Esophagus squamous epithelium (tissue), 5 donors: ENCODE measurements at places on chromosomes 6 and 20.

GRCh38 chr6:162688751-162689345 lies 38.7 kb downstream of the PRKN start:
- no peak for DNase-seq

GRCh38 chr6:16901782-16902181 lies 140.5 kb upstream of the ATXN1 start:
- no peak for DNase-seq

- no peak for DNase-seq
These were observed 100.6 kb upstream of the DUSP22 start for GRCh38 chr6:191487-192312.

- no peak for DNase-seq
These were observed 232.3 kb upstream of the FKBP1C start for GRCh38 chr6:62978920-62979319.

- DNase-seq = no peak
These were observed 7.2 kb downstream of the C20orf202 start for GRCh38 chr20:1210501-1210900.

- DNase-seq = no peak
These were observed 134.9 kb upstream of the HSF2 start for GRCh38 chr6:122264557-122264956.

GRCh38 chr6:162056745-162057144 lies 670.8 kb downstream of the PRKN start:
- DNase-seq = no peak

GRCh38 chr20:31695849-31696804 lies 26.5 kb downstream of the BCL2L1 start:
- no peak for DNase-seq

- DNase-seq = no peak
These were observed 140.0 kb upstream of the RNF217 start for GRCh38 chr6:124822204-124822613.

- no peak for DNase-seq
These were observed 3.2 kb downstream of the PCMT1 start for GRCh38 chr6:149752600-149753373.

- no peak for DNase-seq
These were observed 43.2 kb downstream of the PREP start for GRCh38 chr6:105359419-105360370.

DNA sequence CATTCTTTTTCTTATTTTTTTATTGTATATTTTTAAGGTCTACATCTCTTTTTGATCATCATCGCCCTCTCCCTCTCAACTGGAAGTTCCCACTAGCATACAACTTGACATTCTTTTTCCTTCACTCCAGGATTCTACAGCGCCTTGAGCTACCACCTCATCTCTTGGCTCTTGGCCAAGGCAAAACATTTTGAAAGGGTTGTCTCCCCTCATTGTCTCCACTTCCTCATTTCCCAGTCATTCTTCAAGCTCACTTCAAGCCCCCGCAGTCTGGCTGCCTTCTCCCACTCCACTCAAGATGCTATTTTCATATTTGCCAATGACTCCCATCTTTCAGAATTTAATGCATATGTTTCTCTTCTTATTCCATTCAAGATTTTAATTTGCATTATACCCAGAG lies 63.0 kb downstream of the OPN5 start:
- DNase-seq = no peak

DNA sequence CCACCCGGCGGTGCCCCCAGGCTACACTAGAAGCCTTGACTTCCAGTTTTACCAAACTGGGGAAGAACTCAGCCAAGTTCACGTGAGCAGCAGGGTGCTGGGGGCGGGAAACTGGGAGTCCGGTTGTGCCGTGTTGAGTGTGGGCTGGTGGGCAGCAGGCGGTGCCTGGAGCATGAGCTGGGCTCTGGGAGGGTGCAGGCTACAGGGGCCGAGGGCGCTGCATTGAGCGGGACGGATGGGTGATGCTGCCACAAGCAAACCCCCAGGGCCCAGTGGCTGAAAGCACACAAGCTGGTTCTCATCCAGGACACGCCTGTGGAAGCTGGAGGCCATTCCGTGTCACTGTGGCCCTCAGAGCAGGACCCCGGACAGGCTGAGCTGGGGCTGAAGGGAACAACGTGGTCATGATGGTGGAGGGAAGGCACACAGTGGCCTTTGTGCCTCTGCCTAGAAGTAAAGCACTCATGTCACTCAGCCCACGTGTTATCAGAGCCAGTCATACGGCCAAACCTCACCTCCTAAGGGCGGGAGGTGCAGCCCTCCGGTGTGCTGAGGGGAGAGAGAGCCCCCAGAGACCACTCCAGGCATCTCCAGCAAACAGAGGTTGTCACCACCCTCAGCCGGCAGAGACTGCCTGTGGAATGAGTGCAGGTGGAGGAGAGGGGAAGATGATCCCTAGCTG lies 29.5 kb downstream of the RBM38 start:
- DNase-seq = no peak

- DNase-seq = no peak
These were observed 143.3 kb upstream of the HDDC2 start for GRCh38 chr6:125445054-125445453.

DNA sequence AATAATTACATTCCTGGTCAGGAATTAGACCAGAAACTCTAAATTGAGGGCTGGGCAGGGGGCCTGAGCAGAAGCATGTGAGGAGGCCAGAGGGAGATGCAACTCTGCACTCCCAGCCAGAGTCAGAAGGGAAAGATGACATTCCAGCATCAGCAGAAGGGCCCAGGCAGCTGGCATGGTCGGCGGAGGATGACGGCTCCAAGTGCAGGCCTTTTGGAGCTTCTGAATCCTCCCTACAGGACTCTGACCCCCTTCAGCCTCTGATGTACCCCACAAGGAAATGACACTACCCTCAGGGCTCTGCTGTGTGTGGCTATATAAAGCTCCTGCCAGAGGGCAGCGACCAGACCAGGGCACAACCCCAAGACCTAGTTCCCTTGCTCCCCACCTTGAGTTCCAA lies 1.9 kb downstream of the LRFN2 start:
- DNase-seq = no peak

GRCh38 chr20:17543531-17544131 lies 12.5 kb upstream of the BFSP1 start:
- no peak for DNase-seq

DNA sequence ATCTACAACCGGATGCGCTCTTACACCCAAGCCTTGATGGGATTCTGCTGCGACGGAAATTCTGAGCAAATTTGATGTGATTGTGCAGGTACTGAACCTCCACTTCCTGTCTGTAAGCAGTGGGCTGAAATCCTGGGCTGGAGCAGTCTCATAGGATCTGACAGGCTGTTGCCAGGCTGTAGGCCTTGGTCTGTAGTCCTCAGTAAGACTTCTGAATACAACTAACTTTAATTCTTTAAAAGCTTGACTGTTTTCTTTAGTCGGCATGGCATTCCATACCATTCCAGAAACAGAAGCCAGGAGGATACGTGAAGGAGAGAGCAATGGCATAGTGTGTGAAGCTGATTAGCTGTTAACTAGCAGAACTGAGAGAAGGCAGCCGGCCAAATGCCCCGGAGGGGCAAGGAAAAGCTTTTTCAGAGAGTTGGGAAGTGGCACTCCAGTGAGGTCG lies 68.3 kb downstream of the ADTRP start:
- no peak for DNase-seq

- DNase-seq = no peak
These were observed 12.4 kb downstream of the GABBR1 start for GRCh38 chr6:29620630-29621029.

DNA sequence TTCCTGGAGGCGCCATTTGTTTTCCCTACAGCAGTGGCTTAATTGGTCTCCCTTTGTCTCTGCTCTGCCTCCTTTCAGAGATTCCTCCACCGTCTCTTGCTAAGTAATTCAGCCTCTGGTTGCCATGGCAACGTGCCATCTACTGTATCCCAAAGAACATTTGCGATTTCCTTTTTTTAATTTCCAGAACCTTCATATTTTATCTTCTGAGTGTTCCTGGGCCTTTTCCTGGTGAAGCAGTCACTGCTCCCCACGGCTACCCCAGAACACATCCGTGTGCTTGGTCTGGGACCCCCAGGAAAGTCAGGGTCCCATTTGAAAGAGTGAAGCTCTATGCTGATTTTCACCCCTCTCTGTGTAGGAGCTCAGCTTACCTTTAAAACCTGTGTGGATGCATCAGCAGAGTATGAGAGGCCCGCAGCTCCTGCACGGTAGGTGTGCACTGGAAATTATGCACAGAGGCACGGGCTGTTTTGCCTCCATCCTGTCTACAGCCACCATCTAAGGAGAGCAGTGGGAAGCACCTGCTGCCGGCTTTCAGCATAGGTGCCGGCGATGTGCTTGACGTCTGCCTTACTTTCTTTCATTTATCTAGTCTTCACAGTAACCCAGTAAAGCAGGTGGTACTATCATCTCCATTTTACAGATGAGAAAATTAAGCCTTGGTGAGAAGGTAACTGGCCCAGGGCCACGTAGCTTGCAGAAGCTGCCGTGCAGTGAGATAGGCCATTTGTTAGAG lies 122.8 kb downstream of the SYCP2 start:
- DNase-seq = no peak

DNA sequence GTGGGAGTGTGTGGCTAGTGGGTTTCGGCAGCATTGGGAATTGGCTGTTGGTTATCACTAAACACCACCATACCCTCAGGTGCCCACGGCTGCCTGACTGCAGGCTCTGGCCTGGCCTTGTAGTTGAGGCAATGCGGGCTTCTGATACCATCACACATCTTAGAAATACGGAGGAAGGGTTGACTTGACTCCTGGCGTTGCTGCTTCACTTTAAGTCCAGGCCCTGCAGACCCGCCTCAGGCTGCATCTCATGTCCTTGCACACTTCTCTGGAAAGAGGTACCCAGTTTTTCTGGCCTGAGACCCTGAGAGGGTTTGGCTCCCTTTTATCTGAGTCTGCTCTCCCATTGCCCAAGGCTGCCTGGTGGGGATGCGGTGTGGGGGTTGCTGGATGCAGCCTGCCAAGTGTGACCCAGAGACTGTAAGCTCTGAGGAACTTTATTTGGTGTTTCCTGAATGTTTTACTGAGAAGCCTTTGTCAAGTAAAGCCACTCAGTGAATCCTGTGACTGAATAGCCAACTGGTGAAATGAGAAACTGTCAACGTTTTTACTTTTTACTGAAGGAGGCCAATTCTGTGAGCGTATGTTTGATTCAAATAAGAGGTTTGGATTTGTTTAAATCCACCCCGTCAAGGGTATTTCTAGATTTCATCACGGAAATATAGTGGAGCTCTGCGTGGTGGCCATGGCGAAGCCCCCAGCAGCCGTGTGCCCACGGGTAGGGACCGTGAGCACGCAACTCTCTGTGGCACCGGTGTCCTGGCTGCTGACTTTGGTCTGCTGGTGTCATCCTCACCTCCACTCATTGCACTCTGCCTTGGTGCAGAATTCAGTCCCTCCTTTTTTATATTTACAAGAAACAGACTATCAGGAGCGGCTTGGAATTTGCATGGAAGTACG lies 160.1 kb downstream of the DTNBP1 start:
- DNase-seq = no peak

- DNase-seq = no peak
These were observed 122.3 kb upstream of the AFDN start for GRCh38 chr6:167704396-167704901.

GRCh38 chr6:12605888-12606345 lies 110.7 kb upstream of the PHACTR1 start:
- DNase-seq = no peak

DNA sequence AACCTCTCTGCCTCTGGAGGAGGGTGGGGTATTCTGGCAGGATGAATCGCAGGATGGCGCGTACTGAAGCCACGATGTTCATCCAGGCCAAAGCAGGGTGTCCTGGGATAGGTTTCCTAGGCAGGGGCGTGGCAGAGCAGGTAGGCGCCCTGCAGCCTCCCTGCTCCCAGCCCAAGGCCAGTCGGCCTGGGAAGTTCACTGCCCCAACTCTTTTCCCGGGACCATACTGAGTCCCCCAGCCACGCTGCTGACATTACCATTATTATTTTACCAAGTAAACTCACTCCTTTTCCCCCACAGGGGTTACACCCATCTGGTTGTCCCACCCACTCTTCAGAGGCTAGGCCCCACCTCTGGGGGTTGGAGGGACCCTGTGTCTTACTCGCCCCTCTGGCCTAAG lies 21.8 kb downstream of the SDCBP2 start:
- DNase-seq = no peak

DNA sequence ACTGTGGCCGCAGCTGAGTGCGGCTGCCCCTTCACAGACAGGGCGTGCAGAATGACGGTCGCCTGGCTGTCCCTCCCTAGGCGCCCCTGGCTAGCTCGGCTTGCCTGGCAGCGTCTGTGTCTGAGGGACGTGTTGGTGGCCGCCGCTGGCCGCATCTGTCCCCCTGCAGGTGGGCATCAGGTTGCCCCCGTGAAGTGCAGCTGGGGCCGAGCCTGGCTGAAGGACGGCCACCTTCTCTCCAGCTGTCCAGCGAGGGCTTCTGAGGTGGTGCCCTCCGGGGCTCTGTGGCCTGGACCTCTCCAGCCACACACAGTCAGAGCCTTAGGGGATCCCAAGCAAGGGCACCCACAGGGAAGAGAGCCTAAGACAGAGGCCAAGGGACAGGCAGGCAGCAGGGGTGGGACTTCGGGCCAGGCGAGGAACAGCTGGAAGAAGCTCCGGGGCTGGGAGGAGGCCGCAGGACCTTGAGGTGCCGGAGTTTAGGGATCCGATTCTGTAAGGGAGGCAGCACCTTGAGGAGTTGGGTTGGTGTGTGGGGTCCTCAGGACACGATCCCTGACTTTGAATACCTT lies 89.0 kb upstream of the EPB41L1 start:
- DNase-seq = no peak

- no peak for DNase-seq
These were observed 14.5 kb upstream of the RAMACL start for GRCh38 chr6:166600931-166601330.

DNA sequence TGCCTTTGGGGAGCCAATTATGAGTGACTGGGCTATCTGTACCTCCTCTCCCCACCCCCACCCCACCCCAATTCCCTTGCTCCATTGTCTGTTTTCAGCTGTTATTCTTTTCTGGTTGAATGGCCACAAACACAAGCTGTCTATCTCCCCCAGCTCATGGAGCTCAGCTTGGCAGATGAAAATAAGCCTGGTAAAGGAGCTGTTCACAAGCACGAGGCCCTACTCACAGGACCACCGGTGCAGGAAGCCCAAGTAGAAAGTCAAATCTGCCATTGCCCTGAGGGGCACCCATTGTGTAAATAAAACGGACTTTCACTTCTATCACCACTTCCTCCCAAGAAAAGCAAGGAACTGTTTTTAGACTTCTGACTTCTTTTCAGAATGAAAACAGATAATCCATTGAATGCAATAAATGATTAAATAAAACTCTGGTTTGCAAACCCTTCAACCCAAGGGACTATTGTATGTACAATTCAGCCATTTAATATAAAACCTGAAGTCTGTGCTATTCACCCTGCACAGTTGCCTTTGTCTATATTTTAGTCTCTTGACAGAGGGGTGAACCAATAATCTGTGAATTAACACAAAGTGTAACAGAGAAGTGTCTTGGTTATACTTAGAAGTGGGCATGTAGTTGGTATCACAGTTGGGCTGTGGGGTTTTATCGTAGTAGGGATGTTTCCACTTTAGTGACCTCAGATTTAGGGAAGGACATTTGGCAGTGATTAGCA lies 27.7 kb downstream of the RIPOR2 start:
- no peak for DNase-seq
